ENCODE measurements at places on chromosomes 6 and 20.

GRCh38 chr6:34459899-34460593 lies 5.8 kb upstream of the PACSIN1 start:
- DNase-seq = no peak

DNA sequence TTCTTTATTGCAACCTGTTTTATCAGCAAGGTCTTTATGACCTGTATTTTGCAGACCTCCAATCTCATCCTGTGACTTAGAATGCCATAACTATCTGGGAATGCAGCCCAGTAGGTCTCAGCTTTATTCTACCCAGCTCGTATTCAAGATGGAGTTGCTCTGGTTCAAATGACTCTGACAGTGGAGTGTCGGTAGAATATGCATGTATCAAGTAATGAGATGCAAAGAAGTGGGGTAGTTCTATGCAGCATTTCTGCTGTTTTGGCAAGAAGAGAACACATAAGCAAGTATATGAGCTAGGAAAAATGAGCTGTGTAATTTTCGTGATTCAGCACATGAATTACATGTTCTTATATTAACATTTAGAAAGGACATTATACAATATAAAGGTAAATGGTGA lies 185.9 kb downstream of the DOK5 start:
- DNase-seq = no peak

GRCh38 chr6:161462148-161462547 lies 188.3 kb upstream of the AGPAT4 start:
- no peak for DNase-seq

GRCh38 chr6:113104951-113105350 lies 752.2 kb upstream of the MARCKS start:
- DNase-seq = no peak

DNA sequence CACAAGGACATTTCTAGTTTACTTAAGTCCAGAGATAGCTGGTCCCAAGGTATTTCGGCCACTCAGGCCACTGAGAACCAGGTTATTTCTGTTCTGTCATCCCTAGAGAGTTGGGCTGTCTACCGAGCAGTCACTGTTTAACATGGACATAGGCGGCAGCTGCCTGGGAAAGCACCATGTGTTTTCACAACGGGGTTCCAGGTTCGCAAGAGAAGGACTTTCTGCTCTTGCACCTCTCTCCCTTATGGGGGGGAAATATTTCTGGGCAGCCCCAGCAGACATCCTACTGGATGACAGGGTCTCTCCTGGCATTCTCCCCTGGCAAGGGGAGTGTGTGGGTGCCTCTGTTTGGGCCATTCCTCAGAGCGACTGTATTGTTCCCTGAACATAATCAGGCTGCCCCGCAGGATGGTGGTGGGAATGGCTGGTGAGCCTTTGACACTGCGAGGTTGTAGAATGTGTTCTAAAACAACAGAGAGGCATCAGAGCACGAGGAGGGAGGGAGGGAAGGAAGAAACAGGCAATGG lies 64.4 kb upstream of the DUSP22 start:
- no peak for DNase-seq

- no peak for DNase-seq
Measured at GRCh38 chr6:72419966-72420365, 201.9 kb upstream of the KCNQ5 start.

DNA sequence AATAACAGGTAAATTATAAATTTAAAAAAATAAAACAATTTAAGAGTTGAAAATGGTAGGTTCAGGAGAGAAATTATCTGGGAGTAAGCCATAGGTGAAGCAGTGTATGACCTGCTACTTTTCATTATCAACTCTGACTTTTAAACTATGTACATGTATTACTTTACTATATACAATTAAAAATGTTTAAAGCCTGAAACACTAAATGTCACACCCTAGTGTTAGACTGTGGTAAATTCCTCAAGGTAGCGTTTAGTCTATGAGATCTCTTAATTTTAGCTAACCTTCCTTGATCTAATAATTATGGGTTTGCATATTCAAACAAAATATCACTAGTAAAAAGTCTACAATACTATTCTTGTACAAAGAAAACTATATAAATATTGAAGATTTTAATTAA lies 22.3 kb upstream of the TBC1D32 start:
- DNase-seq = no peak

DNA sequence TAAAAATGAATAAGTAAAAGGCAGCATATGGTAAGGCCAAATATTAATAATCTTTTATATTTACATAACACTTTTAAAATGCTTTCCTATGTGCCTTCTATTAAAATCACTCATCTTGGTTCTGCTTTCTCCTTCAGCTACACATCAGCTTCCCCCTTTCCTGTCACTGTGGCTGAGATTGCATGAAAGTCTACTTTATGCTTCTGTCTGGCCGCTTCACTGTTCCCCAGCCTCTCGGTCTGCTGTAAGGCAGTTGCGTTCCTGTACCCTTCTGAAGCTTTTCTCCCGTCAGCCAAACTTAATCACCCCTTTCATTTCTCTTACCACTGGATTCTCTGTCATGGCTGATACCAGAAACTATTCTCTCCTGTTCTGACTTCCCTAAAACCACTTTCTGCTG lies 34.6 kb downstream of the SOX4 start:
- DNase-seq = no peak

DNA sequence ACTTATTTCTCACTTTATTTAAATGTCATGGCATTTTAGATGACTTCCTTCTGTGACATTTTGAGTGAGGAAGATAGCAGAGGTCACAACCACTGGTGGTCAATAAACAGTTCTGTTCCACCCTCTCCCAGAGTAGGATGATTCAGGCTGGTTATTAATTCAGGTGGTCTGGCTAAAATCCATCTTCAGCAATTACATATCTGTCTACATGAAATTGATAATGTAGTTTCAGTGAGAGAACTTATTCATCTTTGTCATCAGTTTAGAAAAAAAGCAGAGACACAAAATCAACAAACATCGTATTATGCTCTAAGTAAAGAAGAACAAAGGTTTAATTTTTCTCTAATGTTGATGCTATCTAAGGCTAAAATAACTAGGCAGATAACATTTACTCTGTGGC lies 525.5 kb downstream of the TENT5A start:
- no peak for DNase-seq

DNA sequence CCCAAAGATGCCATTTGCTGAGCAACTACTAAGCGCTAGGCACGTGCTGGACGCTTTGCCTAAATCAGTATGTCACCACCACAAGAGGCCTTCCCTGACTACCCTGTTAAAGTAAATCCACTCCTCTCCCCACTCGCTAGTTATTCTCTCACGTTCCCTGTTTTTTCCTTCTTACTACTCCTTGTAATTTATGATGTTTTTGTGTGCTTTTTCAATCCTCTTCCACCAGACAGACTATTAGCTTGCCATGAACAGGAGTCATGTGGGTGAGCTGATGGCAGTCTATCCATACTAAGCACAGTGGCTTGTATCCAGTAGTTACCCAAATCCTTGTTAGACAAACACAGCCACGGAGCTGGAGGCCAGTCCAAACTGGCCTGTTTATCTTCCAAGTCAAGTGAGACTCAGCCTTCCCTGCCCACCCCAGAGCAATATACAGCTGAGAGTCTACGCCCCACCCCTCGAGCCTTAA lies 41.2 kb downstream of the C6orf132 start:
- DNase-seq = no peak
